ENCODE measurements at places on chromosomes 3 and 15. TPM values are rescaled to one million over a fixed set of nuclear protein-coding genes. Genes with fewer than 3 reads are reported as not detected.
A peak's percentile ranks its signal among the peaks of the same experiment; 100 is the strongest.

LRRIQ4 gene
- total RNA-seq, result not detected

ENTPD3 gene
- 0.88 TPM for total RNA-seq

SAMMSON gene
- 0.21 TPM for total RNA-seq

DNA sequence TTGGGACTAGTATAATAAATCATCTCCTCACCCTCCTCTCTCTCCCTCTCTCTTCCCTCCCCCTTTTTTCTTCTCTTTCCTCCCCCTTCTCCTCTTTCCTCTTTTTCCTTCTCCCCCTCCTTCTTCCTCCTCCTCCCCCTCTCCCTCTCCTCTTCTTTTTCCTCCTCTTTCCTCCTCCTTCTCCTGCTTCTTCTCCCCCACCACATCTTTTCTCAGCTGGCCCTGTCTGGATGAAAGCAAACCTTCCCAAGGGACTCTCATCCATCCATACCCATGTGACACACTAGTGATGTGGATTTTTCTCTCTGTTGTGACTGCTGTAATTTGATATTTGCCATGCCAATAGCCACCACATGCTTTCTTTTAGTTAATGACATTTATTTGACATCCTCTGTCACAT is 127.2 kb downstream of the EBLN2 start:
- no peak overlapping the region for H3K27ac ChIP-seq
- no peaks in the 10 kb centered on the region for H3K27me3 ChIP-seq
- H3K36me3 ChIP-seq, result no peaks in the 10 kb centered on the region

DNA sequence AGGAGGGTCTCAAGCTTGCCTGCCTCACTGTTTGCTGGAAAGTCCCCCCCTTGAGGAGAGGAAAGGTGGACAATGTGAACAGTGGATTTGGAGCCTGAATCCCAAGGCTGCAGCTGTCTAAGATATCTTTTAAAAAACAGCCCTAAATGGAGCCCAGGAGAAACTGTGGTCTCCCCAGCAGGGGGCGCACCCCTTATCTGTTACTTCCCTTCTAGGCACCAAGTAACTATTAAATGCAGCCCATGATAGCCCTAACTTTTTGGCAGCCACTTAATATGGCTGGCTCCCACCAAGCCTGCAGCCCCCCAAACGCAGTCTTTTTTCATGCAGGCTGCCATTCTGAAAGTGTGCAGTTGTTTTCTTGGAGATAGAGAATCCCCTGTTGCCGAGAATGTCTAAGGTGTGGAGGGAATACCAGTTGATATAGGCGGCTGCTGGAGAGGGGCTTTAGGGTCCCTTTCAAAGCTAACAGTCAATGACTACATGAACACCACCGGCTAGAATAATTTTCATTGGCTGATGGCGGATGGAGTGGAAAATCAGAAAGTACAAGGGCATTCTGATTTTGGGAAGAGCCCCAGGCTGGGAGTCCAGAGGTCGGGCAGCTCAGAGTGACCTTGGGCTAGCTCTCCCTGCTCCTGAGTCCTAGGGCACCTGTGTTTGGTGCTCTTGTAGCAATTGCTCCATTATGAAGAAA is 1.3 kb downstream of the RHCG start:
- no peak overlapping the region for H3K27ac ChIP-seq
- no peak for DNase-seq
- no peaks in the 10 kb centered on the region for H3K36me3 ChIP-seq
- H3K27me3 ChIP-seq, result peaks cover 10% of the 10 kb centered on the region
- no peak overlapping the region for H3K4me3 ChIP-seq

DNA sequence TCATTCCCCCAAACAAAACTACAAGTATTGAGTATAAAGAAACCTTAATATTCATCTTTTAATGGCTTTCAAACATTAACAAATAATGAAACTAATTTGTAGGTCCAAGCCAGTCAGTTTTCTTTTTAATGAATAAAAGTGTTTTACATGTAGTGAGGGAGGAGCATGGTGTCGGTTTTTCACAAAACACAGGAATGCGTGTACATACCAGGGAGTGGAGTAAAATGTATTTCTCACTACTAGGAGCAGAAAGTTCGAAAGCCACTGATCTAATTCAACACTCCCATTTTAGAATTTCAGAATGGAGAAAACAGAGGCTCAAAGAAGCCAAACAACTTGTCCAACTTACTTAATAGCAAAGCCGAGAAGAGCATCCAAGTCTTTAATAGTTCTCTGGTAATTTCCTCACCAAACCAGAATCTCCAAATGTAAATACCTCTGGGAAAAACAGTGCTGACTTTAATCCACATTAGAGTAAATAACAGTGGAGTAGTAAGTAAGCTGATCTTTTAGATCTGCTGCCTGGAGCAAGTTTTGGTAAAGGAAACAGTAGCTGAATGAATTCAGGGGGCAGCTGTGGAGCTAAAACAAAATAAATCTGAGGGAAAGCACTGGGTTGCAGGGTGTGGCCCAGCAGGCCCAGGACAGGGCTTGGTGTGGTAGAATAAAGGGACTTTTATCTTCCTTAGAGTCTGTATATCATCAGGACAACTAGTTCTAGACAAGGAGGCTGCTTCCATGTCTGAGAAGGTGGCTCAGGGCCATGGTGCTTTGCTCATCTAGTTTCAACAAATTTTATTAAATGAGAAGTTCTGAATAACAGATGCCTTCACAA is 7.9 kb downstream of the ANP32A start:
- no peaks in the 10 kb centered on the region for H3K36me3 ChIP-seq
- DNase-seq, result no peak
- peak overlapping the region; percentile 6 for H3K27ac ChIP-seq
- H3K4me3 ChIP-seq, result no peak overlapping the region
- no peaks in the 10 kb centered on the region for H3K4me1 ChIP-seq
- no peaks in the 10 kb centered on the region for H3K27me3 ChIP-seq

GRCh38 chr15:94230883-94231722 is at the start of gene MCTP2:
MCTP2 (plus strand) TSS chr15:94231561; CDS start chr15:94298266, 66,705 bp downstream.
- peak within 1 kb of the TSS; percentile 54 for H3K4me3 ChIP-seq
- no peaks in the 10 kb centered on the region for H3K27me3 ChIP-seq
- H3K36me3 ChIP-seq, result no peaks in the 10 kb centered on the region
- peak; percentile 65 for DNase-seq
- H3K4me1 ChIP-seq, result no peaks in the 10 kb centered on the region

GRCh38 chr3:126558336-126559071 is at the start of gene C3orf22:
C3orf22 (minus strand) TSS chr3:126558932; CDS start chr3:126553390, 5,542 bp downstream.
- H3K36me3 ChIP-seq, result no peaks in the 10 kb centered on the region
- peak; percentile 5 for DNase-seq
- no peaks in the 10 kb centered on the region for H3K27me3 ChIP-seq
- no peak within 1 kb of the TSS for H3K4me3 ChIP-seq
- H3K4me1 ChIP-seq, result no peaks in the 10 kb centered on the region

Data from uterus (tissue), 4 donors.